NCI-H510A (cell line): ENCODE measurements at places on chromosomes 4 and X.

DNA sequence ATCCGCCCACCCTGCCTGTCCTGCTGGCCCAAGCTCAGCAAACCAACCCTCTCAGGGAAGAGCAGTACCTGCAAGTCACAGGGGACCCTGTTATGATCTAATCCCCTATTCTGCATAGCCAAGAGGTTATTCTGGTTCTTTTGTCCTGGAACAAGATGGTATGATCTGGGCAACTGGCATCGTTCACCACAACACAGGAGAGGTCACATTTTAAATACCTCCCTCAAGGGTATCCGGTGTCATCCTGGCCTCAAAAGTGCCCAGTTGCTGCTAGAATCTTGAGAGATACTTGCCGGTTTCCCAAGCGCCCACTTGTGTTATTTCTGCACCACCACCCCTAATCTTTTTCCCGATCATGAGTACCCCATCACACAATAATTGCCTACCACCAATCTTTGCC is 497.5 kb downstream of the BCOR start:
- DNase-seq: no peak

DNA sequence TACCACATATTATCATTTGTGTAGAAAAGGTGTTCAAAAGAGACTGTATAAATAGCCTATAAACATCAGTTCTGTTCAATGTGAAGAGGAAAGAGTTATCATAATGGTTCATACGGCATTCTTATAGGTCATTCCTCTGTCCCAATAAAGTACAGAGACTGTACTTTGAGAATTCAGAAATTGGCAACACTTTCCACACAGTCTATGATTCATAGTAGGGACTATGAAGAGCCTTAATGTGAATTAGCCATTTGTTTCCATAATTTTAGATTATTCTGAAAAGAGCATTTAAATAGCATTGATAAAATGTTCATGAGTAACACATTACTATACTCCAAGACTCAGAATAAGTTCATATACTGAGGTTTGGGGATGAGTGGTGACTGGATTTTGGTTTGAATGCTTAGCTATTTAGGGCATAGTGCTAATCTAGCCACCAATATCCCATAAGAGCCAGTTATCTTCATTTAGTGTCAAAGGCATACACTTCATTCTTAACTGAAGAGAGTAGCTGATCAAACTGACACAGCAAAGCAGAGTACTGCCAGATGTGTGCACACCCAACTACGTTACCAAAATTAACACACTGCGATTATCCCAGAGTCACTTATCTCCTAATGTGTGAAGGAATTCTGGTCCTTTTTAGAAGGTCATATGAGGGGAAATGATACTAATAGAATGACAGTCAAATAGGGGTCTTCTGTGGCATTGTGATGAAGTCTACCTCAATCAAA is 10.2 kb downstream of the ANK2 start:
- no peak for DNase-seq

GRCh38 chrX:101395789-101396188 is 5.0 kb downstream of the RPL36A start:
- no peak for DNase-seq

GRCh38 chr4:73068491-73069337 is 802 bp downstream of the COX18 start:
- DNase-seq: peak; percentile 13

- DNase-seq: no peak
These were observed 77.6 kb downstream of the MXRA5 start for GRCh38 chrX:3268829-3269228.

DNA sequence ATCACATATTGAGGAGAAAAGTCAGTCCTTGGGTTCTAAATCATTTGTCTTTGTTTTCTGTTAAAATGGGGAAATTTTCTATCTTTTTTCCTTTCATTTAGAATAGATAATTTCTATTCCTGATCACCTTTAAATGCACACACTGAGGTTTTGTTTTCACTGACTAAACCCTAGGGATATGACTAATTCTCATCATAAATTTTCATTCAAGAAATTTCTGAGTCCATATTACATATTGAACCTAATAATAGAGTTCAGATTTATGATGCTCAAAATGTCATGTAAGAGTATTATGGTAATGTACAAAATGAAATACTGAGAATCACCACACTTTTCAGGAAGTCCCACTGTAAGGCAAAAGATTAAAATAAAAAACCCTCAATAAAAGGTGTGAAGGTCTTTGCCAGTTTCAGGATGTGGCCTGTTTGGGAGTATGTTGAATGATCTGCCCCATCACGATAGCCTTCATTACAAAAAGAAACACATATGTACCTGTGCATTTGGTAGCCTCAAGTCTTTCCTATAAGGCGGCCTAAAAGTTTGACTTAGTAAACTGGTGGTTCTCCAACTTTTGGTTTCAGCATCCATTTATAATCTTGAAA is 49.4 kb downstream of the LEF1 start:
- no peak for DNase-seq

GRCh38 chr4:127788517-127788916 is 6.4 kb downstream of the HSPA4L start:
- DNase-seq: no peak

DNA sequence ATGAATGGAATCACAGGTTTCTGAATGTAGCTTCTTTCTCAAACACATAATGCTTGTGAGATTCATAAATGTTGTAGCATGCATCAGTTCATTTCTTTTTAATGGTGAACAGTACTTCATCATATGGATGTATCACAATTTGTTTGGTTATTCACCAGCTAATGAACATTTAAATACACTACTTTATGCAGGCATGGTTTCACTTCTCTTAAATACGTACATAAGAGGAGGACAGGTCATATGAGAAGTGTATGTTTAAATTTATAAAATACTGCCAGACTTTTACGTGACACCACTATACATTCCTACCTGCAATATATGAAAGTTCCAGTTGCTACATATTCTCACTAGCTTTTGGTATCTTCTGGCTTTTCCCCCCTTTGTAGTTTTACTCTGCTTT is 65.4 kb downstream of the ANKRD17 start:
- no peak for DNase-seq

GRCh38 chr4:83387012-83387411 is 52.4 kb upstream of the HPSE start:
- no peak for DNase-seq

GRCh38 chr4:48490680-48491513 is 845 bp downstream of the ZAR1 start:
- no peak for DNase-seq

DNA sequence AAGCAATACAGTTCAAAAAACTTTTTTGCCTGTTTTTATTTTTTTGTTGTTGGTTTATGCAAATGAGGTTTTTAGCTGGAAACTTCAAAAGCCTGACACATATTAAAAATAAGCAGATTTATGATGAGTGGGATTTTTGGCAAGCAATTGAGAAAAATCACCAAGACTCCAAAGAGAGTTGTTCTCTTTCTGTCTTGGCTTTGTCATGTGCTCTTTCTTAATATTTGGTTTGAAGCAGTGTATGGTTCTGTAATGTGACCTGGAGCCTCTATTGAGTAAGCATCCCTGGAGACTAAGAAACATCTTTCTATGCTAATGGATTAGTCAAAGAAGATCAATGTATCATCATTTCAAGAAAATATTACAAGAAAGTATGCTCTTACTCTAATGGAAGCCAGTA is 11.7 kb downstream of the TRIM2 start:
- DNase-seq: no peak

DNA sequence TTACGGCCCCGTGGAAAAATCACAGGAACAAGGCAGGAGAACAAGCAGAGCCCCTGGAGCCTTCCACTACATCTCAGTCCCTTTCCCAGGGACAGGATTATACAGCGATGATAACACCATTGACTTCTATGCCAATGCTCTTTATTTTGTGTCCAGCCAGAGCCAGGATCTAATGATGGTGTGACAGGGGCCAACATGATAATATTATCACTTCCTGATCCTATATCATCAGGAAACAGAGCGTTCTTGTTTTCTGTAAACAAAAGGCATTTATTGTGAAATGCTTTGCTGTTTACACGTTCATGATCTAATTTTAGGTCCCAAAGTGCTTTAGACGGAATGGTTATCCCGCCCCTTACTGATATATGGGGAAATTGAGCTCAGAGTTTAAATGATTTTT is 12.8 kb downstream of the TMPRSS11E start:
- DNase-seq: no peak

DNA sequence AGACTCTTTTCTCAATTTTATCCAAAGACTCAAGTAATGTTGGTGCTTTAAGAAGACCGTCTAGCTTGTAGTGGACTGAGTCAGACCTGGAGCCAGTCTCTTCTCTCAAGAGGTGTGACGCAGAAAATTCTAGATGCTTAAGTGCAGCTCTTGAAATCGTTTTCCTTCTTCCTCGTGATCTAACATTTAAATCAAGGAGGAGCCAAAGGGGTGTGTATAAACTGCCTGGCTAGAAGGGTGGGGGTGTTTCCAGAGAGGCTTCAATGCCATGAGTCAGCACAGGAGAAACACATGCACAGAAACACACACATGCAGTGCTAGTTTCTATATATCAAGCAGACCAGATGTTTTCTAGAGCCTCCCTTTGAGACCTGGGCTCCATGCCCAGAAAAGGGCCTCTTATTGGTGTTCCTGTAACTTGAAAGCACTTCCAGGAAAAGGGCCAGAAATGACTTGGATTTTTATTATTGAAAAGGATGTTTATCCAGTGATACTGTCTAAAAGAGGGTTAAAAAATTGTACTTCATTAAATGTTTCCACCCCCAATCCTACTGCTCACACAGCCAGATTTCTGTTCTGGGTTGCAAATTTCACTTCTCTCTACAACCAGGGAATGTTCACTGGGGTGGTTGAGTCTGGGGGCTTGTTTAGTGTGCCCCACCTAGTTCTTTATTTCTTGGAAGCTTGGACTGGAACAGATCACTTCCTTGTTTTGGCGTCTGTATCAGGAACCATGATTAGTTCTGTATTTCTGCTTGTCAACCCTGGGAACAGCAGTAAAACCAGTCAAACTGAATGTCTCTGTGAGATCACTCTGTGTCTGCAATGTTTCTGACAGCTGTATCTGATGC is at the start of gene CLIC2:
Gene CLIC2, minus strand, starts transcription at position 129 of the 851 bp plus-strand sequence. CDS start 187 bp downstream, outside the sequence.
- DNase-seq: no peak

- DNase-seq: no peak
These were observed 187.9 kb downstream of the KDR start for GRCh38 chr4:54937501-54937900.
